H7 (cell line): ENCODE measurements at places on chromosomes 13 and 19.

DNA sequence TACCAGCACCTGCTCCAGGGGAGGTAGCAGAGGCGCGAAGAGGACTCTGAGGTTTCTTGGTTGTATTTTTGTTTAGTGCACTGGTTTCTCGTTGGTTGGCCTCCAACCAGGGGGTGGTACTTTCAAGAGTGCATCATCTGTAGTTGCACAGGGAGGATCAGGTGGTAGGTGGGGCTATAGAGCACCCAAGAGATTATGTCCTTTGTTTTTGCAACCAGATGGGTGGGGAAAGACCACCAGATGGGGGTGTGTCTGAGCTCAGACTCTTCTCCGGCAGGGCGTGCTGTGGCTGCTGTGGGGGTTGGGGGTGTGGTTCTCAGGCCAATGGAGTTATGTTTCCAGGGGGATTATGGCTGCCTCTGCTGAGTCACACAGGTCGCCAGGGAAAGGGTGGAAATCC is 254.4 kb upstream of the KLF12 start:
- no peak for DNase-seq

GRCh38 chr13:99757756-99758459 is 213.7 kb downstream of the ZIC5 start:
- no peak for DNase-seq

- DNase-seq: no peak
Measured at GRCh38 chr13:44146138-44146537, 227.5 kb upstream of the SERP2 start.

GRCh38 chr13:48826039-48826438 is 149.7 kb upstream of the FNDC3A start:
- DNase-seq: no peak

GRCh38 chr19:55253842-55254624 is 4.8 kb downstream of the PPP6R1 start:
- peak; percentile 64 for DNase-seq

DNA sequence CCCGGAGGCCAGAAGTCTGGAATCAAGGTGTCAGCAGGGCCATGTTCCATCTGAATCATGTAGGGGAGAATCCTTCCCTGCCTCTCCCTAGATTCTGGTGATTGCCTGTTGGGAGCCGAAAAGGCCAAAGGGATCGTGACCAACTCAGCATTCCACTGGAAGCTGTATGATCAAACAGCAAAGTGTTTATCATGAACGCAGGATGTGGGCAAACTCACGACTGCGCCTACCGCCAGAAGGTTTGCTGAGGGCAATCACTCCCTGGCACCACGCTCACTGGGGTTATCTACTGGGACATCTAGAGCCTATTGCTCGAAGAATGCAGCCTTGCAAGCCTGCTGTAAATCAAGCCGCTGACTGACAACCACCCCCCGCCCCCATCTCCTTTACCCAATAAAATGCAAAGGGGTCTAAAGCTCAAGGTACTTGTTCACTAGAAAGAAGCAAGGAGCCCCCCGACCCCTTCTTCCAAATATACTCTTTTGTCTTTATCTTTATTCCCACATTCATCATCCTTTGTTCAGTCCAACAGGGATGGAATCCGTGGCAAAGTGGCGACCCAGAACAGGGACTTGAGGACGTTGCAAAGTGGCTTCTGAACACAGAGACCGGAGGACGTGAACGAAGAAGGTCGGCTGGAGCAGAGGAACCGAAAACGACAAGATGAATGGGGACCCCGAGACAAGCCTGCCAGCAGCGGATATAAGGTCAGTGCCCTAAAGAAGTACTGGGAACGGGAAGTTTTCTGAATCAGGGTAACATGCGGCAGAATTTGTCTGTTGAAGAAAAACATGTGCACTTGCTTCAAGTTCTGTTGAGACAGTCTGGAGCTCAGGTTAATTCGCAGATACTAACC is 16.8 kb downstream of the CLEC4M start:
- no peak for DNase-seq
